ENCODE measurements at places on chromosomes 2 and 18. TPM values are rescaled to one million over a fixed set of nuclear protein-coding genes. Genes with fewer than 3 reads are reported as not detected.

GRCh38 chr2:228417526-228417925 lies 236.0 kb upstream of the SPHKAP start:
- DNase-seq: no peak

Gene HOXD9
- 0.06 TPM for total RNA-seq

DNA sequence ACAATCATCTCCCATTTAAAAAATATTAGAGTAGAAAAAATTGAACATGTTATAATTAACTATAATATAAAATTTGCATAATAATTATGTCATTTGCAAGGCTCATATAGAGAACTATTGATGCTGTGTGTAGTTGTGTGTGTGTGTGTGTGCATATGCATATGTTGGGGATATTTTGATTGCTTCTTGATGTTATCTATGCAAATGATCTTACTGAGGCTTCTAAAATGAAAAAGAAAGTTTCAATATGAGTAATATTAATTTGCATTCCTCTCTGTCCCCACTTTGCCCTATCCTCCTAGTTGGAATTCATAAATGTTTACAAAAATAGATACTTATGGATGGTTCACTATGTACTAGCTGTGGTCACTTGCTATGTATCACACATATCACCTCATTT lies 523.3 kb downstream of the TRIB2 start:
- DNase-seq: no peak

- no peak for DNase-seq
Measured at GRCh38 chr2:238919307-238919706, 71.4 kb downstream of the TWIST2 start.

DNA sequence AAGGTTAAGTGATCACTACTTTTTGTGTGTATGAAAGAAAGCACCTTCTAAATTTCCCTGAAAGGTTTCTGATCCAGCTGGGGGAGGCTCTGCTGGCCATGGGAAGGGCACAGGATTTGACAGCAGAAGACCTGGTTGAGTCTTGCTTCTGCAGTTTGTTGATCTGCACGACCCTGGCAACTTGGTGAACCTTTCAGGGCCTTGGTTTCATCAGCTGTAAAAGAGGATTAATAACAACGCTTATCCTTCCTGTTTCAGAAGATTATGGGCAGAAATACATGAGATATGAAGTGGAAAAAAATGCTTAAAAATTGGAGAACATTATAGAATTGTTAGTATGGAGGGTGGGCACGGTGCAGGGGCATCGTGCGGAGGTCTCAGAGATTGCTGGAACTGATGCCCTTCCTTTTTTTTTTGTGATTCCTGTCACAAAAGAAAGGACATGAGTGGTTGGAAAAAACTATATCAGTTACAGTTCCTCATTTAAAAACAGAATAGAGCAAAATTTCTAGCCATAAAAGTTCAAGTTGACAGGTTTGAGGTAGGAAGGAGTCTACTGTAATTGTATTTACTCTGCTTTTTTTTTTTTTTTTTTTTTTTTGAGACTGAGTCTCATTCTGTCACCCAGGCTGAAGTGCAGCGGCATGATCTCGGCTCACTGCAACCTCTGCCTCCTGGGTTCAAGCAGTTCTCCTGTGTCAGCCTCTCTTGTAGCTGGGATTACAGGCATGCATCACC lies 47.4 kb downstream of the MFSD6 start:
- no peak for DNase-seq
